Islet precursor cell (in vitro differentiated cells): ENCODE measurements at places on chromosomes 3 and 15.

- no peak for DNase-seq
Measured at GRCh38 chr3:100107221-100107814, 7.0 kb downstream of the FILIP1L start.

DNA sequence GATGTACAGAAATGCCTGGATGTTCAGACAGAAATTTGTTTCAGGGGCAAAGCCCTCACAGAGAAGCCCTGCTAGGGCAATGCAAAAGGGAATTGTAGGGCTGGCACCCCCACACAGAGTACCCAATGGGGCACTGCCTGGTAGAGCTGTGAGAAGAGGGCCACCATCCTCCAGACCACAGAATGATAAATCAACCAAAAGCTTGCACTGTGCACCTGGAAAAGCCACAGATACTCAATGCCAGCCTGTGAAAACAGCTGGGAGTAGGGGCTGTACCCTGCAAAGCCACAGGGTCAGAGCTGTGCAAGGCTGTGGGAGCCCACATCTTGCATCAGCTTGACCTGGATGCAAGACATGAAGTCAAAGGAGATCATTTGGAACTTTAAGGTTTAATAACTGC, 477.9 kb upstream of the NECTIN3 start:
- DNase-seq = no peak

DNA sequence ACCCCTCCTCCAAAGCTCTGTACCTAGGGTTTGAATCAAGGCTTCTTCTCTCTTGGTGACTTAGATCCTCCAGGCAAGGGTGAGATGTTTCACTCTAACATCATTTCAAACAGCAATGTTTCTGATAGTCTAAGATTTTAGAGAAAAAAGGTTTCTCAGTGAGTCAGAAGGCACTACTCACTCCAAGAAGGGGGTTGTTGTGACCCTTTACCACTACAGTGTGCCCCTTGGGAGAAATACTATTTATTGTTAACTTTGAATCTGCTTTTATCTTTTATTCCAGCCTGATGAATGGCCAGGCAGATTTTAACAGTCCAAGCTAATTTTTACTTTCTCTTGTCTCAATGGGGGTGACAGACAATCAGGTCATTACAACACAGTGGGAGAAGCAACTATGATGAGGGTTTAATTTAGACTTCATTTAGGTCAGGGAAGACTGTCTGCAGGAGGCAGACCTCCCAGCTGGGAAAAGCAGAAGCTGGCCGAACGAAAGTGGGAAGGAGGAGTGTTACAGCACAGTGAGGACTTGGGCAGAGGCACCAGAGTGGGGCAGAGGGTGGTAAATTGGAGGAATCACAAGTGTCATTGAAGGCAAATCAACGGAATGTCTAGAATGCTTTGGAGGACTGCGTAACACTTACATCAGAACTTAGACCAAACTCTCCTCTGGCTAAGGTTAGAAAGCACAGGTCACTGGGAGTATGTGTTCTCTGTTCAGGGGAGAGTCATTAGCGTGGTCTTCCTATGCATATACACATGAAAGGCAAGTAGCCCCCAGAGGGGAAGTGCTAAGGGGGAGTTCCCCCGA, 21.2 kb downstream of the ZNF860 start:
- DNase-seq = no peak

- peak; percentile 78 for DNase-seq
Measured at GRCh38 chr15:83323296-83323711, 38.8 kb upstream of the BNC1 start.

DNA sequence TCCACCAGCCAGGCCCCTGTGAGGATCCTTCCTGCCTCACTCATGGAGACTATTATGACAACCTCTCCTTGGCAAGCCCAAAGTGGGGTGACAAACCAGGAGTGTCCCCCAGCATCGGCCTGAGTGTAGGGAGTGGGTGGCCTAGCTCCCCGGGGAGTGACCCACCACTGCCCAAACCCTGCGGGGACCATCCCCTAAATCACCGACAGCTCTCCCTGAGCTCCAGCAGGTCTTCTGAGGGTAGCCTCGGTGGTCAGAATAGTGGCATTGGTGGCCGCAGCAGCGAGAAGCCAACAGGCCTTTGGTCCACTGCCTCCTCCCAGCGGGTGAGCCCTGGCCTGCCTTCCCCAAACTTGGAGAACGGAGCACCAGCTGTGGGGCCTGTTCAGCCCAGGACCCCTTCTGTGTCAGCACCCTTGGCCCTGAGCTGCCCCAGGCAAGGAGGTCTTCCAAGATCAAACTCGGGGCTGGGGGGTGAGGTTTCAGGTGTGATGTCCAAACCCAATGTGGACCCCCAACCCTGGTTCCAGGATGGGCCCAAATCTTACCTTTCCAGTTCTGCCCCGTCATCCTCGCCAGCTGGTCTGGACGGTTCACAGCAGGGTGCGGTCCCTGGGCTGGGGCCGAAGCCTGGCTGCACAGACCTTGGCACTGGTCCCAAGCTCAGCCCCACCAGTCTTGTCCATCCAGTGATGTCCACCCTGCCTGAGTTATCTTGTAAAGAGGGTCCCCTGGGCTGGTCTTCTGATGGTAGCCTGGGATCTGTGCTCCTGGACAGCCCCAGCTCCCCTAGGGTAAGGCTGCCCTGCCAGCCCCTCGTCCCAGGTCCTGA, 1.0 kb downstream of the LIMD1 start:
- DNase-seq = no peak

- no peak for DNase-seq
Measured at GRCh38 chr3:155747286-155747945, 2.5 kb upstream of the PLCH1 start.

DNA sequence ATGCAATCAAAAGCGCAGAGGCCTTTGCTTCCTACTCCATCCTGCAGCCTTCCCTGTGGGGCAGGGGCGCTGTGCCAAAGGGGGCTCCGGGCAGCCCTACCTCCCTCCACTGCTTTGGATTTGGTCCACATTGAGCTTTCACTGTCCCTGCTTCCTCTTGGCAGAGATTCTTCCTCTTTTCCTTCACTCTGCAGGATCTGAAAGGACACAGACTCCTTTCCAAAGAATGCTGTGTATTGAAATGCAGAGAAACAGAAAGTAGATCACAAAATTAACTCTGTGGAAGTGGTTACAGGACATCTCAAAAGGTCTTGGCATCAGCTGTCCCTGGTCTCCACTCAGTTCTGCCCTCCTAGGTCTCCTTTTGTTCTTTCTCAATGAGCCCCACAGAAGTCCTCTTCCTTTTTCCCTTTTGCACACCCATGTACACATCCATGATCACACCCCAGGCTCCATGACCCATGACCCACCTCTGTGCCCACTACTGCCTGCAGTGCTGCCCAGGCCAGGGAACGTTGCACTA, 64.1 kb downstream of the CCR1 start:
- DNase-seq = no peak

GRCh38 chr3:17301271-17301670, 416.5 kb downstream of the PLCL2 start:
- no peak for DNase-seq
